ENCODE measurements at places on chromosomes 5 and 9.
A peak's percentile ranks its signal among the peaks of the same experiment; 100 is the strongest.

DNA sequence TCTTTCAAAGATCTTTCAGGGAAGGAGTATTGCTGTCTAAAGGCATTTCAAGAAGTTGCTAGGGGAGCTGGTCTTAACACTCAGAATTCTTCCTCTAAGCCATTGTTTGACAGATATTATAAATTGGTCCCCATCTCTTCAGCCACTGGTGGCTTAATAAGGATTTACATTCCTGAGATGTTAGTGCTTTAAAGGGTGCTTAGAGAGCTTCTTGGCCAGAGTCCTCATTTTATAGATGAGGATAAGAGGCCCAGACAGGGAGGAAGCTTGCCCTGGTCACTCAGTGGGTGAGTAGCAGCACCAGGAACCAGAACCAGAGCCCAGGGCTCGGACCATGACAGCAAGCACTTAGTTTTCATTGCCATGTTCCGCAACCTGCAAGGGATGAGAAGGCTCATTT lies 53.2 kb downstream of the GALNT10 start:
- DNase-seq: no peak

GRCh38 chr9:129514497-129514867 lies 106.4 kb downstream of the C9orf50 start:
- DNase-seq: no peak

DNA sequence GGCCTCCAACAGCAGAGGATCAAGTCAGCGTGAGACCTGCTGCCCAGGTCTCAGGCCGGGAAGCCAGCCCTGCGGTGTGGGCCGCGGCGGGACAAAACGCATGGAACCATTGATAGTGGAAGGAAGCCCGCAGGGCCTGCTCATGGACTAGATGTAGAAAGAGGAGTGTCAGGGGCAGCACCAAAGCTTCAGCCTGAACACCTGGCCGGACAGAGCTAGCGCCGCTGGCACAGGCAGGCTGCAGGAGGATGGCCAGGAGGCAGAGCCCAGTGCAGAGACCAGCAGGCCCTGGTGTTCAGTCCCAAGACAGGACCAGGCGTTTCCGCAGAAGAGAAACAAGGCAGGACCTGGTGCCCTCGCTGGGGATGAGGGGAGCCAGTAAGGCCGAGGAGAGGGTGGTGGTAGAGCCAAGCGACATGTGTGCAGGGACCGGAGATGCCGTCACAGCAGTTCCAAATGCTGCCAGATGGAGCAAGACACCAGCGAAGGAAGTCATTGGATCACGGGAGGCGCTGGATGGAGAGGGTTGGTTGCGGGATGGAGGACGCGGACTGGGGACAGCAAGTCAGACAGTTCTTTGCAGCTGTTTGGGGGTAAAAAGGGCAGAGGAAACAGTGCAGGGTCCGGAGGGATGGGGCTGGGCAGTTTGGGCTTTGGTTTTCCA lies 42.1 kb upstream of the OLFM1 start:
- DNase-seq: no peak

- no peak for DNase-seq
Observed at GRCh38 chr9:134623258-134624066, 18.1 kb upstream of the COL5A1 start.

DNA sequence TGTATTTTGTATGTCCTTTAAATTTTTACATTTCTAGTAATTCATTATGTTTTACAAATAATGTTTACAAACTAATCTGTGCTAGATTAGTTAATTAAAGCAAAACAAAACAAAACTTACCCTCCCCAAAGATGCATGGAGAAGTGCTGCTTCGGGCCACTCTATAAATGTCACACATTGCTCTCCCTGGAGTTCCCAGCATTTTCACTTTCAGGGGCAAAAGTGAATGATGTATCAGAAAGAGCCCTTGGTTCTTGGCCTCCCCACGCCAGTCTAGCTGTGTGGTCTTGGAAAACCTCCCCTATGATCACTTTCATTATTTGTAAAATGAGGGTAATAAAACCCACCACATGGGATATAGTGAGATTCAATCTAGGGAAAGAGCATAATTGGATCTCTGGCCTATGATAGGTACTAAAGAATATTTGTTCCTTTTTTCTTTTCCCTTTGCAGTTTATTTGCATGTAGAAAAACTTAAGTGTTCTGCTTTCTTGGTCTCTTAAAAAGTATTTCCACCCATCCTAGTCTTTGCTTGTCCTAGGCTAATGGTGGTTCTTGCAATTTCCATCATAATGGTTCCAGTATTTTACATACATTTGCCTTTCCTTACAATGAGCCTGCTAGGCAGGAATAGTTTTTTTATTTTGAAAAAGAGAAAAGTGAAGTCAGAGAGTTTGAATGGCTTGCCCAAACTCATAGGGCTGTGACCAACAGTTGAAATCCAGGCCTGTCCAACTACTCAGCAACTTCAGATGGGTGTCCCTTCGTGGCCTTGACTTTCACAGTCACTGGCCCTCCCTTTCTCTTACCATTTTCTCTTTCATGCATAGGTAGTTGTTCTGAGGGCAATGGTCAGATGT lies 184.5 kb upstream of the KLF4 start:
- DNase-seq: no peak

GRCh38 chr9:104772714-104773510 lies 9.0 kb downstream of the NIPSNAP3B start:
- no peak for DNase-seq

DNA sequence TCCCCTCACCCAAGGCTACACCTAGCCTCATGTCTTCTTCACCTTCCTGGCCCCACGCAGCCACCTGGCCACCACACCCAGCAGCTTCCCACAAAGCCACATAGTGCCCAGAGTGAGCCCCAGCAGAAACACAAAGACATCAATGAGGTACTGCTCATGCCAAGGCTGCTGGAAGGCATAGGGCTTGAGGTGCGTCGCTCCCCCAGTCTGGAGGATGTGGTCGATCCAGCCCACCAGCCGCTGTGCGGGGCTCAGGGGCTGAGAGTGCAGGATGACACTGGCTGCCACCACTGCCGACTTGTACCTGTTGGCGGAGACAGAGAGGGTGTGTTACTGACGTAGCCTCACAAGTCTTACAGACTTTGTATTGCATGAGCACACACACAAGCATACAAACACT lies 15.8 kb upstream of the CAPSL start:
- DNase-seq: no peak

- DNase-seq: no peak
Observed at GRCh38 chr5:35202319-35203111, 27.8 kb downstream of the PRLR start.

DNA sequence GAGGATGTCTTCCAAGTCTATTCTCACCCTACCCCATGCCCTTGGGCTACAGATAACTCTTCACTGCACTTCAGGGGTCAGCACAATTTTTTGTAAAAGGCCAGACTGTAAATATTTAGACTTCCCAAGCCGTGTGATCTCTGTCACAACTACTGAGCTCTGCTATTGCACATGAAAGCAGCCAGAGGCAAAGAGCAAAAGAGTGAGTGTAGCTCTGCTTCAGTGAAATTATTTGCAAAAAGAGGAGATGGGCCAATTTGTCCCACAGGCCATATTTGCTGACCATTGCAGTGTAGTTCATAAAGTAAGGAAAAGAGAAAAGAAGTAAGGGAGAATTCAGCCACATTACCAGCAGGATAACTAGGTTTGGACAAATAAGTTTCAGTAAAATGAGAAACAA lies 7.0 kb upstream of the MOCS2 start:
- DNase-seq: no peak

DNA sequence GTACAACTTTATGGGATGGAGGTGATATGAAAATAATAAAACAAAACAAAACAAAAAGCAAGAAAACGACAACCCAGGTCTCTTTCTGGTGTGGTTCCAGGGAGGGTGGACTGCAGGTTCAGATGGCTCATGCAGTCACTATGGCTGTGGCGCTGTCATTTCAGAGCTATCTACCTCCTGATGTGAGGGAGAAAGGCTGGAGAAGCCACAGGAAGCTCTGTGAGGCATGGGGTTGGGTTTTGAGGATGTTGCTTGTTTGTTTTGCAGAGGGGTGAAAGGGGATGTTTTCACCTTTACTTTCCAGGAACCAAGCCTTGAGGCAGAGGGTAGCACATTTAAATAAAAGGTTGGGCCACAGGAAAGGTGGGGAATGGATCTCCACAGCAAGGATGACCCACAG lies 18.7 kb downstream of the NIPAL4 start:
- no peak for DNase-seq

DNA sequence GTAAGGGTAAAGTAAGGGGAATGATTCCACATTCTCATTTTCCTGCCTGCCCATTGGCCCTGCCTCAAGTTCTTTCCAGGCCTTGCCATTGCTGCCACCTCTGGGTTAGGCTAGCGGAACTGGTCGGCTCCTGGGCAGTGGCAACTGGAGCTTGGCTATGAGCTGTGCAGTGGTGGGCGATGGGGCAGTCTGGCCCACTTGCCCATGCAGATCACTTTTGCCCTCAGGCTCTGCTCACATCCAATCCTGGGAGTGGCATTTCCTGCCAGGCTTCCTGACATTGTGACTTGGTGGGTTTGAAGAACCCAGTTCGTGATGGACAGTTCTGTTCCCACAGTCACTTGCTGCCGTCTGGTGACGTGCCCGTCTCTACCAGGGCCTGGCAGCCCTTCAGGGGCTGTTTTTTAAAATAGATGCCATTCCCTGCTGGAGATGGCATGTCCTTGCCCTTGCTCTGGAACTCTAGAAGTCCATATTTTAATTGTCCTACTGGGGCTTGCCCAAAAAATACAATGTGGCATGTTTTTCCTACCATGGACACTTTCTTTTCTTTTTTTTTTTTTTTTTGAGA lies 86.1 kb downstream of the FGF18 start:
- DNase-seq: no peak

- DNase-seq: no peak
Observed at GRCh38 chr5:126490167-126490940, 67.1 kb downstream of the GRAMD2B start.

DNA sequence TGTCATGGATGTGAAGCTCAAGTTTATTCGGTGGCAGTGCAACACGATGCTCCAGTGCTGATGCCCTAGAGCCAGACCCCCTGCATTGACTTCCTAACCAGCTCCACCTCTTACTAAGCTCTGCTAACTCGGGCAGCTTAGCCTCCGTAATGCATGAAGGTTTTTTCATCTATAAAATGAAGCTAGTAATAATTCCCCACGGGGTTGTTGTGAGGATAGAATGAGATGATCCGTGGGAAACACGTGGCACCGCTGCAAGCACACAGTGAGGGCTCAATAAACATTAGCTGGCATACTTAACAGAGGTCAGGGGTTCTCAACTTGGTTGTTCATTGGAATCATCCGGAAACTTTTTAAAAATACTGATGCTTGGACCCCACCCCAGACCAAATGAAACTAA lies 6.8 kb downstream of the ENC1 start:
- peak; percentile 43 for DNase-seq

GRCh38 chr9:90805006-90805996 lies 3.7 kb downstream of the SYK start:
- DNase-seq: no peak

DNA sequence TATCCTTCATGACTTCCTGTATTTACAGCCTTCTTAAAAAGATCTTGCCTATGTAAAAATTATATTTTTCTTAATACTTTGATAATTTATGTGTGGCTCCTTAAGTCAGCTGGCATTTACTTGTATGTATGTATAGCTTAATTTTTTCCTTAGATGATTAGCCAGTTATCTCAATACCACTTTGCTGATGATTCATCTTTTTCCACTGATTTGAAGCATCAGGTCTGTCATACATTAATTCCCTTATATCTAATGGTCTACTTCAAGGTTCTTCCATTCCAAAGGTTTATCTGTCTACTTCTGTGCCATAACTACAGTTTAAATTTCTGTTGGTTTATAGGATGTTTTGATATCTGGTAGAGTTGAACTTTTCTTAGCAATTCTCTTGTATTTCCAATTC lies 44.9 kb upstream of the MTMR12 start:
- no peak for DNase-seq

DNA sequence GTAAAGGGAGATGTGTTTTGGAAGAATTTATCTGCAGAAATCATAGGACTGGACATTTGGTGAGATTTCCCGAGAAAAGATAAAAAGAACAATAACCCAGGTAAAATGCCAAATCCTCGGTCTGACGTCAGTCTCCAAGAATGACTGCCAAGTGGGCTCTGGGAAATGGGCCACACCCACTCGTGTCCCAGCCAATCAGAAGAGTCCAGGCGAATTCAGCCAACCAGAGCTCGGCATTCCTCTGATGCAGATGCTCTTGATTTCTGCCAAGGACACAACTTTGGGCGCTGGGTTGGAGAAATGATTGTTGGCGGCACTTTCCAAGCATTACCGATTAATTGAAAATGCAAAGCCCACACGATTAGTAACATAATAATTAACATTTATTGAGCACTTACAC lies 73.3 kb downstream of the FGF18 start:
- no peak for DNase-seq

GRCh38 chr9:114276908-114277821 lies 45.7 kb upstream of the ORM1 start:
- DNase-seq: no peak

- DNase-seq: no peak
Observed at GRCh38 chr9:113650207-113651131, 186.9 kb downstream of the RGS3 start.

DNA sequence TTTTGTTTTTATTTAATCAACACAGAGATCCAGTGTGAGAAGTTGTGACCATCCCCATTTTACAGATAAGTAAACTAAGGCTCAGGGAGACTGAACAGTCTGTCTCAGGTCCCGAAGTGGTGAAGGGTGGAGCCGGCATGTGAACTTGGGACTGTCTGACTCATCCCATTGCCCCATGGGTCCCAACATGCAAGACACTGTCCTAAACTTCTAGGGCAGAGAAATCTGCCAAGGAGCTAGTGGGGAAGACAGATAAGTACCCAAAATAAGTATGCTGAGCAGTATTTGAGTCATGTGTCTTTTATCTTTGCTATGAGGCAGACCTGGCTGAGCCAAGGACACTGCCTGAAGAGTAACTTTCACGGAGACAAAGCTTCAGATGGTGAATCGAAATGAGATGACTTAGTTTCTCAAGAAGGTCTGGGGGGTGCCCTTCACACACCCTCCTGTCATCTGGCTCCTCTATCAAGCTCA lies 64.3 kb upstream of the SLC25A51 start:
- DNase-seq: no peak

DNA sequence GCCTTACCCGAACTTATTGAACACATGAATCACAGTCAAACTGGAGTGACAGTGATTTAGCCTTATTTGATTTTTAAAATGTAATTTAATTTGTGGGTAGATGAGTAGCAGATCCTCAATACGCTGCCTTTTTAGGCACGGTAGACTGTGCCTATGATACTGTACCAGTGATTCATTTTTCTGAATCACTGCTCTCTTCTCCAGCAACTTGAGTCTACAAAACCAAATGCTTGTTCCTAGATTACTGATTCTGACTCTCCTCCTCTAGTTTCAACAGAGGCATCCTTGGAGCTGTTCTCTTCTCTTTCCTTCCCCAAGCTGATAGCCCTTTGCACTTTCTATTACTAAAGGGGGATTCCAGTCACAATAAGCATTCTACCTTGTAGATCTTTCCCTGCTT lies 94.3 kb upstream of the IL7R start:
- DNase-seq: no peak

DNA sequence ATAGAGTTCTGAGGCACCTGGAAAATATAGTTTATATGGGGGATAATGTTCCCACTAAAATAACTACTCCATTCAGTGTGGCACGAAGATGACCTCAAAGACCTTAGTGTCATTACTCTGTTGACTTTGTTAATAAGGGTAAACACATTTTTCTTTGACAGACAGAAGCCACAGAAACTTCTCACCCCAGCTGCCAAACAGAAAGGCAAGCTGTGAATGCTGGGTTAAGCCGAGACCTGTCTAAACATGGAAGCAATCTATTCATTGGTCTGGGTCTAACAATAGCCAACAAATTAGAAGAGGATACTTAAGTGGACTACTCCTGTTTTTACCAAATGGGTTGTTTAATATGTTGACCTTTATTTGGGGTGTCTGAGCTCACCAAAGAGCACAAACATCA lies 171.4 kb downstream of the TLE1 start:
- no peak for DNase-seq

- DNase-seq: no peak
Observed at GRCh38 chr5:16654647-16655334, 38.0 kb upstream of the RETREG1 start.
